NCI-H510A treated with DMSO at 0.1 percent for 48 hours (cell line): ENCODE measurements at places on chromosomes 2 and 18.

DNA sequence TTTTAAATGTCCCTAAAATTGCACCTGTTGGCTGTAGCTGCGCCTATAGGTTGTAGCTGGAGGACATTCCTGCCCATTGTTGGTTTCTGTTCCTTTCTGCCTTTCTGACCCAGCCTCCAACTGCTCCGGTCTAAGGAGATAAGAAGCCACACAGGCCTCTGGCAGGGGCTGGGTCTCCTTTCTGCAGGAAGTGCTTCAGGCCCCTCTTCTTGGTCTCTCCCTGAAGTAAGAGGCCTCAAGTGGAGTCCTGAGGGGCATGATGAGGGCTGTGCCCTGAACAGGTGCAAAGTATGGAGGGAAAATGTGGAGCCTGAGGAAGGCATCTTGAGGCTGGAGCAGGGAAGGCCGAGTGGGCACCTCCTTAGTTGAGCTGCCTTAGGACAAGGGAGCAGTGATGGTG lies 10.4 kb upstream of the SFTPB start:
- no peak for DNase-seq

DNA sequence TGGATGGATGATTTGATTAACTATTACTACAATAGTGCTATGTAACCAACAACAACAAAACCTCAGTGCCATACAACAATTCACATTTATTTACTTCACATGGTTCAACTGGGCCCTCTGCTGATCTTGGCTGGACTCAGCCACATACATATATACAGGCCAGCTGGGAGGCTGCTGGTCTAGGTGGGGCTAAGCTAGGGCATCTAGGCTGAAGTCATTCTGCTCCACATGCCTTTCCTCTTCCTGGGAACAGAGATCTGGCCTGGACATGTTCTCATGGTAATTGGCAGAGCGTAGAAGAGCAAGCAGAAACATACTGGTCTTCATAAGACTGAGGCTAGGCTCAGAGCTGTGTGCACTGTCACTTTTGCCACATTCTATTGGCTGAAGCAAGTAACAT lies 102.8 kb upstream of the RNF152 start:
- DNase-seq: no peak

GRCh38 chr2:144533221-144533620 lies 13.3 kb upstream of the ZEB2 start:
- no peak for DNase-seq

- DNase-seq: no peak
These were observed 27.2 kb upstream of the CDH2 start for GRCh38 chr18:28204154-28204553.

DNA sequence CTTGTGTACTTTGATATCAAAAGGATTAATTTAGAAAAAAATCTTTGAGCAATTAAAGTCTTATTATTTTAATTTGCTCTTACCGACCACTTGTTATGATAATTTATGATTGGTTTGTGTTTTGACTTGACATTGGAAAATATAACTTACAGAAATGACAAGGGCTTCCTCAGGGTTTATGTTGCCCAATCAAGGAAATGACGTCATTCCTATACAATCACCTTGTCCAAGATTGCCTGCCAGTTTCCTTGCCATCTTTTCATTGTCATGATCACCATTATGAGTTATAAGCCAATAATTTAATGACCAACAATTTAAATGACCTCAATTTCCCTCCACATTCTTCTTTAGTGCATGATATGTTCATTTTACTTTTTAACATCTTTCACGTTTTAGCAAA lies 351.8 kb upstream of the TMEFF2 start:
- no peak for DNase-seq

GRCh38 chr2:193935114-193935513 lies 1721.9 kb upstream of the SLC39A10 start:
- no peak for DNase-seq

DNA sequence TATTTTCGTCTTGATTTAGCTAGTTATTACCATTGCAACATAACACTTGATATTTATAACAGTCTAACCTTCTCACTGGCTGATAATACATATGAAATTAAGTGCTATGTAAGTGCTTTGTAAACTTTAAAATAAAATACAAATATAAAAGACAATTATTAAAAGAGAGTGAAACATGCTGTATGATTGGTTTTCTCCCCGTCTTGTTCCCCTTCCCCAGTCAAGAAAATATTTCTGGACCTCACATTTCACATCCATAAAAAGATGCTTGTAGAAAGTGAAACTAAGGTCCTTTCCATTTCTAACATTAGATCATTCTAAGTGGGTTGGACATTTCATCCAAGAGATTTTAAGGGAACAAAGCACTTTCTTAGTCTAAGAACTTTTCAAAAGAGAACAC lies 310.2 kb upstream of the LRATD1 start:
- DNase-seq: no peak

DNA sequence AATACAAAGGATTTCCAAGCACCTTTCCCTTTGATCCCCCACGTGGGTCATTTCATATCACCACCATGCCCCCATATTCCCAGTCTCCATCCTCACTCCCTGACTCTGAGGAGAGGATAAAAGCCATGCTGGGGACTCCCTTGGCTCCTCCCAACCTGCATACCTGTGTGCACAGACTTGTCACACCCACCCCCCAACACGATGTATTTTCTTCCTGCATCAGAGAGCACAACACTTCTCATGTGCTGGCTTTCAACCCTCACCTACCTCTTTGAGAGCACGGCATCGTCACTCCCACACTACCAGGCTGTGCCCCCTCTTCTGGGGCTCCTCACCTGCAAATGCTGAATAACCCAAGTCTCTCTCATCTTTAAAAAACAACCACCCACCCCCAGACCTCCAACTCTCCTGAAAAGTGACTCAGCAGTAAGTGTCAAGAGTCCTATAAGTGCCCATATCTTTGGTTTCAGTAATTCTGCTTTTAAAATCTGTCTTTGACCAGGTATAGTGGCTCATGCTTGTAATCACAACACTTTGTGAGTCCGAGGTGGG lies 53.1 kb downstream of the AP1S3 start:
- no peak for DNase-seq

DNA sequence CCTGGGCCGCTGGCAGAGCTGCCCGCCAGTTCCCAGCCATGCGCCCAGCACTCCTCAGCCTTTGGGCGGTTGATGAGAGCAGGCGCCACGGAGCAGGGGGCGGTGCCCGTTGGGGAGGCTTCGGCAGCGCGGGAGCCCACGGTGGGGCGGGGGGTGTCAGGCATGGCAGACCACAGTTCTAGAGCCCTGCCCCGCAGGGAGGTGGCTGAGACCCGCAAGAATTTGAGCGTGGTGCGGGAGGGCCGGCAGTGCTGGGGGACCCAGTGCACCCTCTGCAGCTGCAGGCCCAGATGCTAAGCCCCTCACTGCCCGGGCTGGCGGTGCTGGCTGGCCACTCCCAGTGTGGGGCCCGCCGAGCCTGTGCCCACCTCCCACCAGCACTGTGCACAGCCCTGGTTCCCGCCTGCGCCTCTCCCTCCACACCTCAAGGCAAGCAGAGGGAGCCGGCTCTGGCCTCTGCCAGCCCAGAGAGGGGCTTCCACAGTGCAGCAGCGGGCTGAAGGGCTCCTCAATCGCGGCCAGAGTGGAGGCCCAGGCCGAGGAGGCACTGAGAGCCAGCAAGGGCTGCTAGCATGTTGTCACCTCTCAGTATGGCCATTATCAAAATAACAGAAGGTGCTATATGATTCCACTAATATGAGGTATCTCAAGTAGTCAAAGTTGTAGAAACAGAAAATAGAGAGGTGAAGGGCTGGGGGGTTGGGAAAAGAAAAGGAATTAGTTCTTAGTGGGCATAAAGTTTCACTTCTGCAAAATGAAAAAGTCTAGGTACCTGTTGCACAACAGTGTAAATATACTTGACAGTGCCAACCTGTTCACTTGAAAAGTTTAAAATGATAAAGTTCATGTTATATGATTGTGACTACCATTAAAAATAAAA lies 72.3 kb downstream of the SH3YL1 start:
- DNase-seq: no peak

- peak; percentile 92 for DNase-seq
These were observed 401.6 kb upstream of the NRP2 start for GRCh38 chr2:205280596-205281236.

DNA sequence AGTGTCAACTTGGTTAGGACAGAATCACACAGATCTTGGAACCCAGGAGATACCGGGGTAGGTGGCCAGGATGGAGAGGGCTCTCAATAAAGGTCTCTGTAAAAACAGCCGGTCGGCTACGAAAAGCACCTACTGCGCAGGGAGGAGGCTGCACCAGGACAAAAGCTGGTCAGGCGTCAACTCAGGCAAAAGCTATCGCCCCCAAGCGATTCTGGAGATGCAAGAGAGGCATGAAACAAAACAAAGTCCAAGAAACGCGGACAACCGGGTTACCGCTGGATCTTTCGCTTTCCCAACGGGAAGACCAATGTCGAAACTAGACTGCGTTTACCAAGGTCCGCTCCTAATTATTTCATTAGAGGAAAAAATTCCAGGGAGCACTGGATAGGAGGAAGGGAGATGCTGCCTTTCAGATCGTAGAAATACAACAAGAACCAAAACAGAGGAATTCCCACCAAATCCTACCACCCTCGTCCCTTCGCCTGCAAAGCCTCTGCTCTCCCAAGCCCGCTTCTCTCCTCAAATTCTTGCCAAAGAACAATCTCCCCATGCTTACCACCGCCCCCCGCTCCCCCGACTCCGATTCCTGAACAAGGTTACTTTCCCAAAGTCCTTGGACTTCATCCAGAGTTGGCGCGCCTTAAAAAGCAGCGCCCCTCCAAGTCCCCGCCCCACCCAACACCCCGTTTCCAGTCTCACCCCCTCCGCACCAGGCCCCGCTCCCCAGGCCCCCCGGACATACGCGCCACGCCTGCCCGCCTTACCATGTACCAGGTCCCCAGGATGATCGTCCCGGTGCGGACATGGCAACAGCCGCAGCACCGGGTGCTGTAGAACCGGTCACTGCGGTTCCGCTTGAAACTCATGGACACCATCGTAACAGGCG lies 539 bp downstream of the LAPTM4A start:
- peak; percentile 26 for DNase-seq

DNA sequence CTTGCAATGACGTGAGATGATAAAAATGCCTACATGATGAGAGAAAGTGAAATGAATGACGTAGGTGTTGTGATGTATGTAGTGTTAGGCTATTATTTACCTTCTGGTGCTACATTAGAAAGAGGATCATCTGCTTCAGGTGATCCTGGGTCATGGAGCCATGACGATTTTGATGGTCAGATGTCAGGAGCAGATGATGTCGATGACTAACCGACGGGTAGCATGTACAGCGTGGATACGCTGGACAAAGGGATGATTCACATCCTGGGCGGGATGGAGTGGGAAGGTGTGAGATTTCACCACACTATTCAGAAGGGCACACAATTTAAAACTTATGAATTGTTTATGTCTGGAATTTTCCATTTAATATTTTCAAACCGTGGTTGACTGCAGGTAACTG lies 43.5 kb upstream of the ACVR1C start:
- DNase-seq: no peak

GRCh38 chr18:36189486-36189885 lies 2.2 kb downstream of the MOCOS start:
- no peak for DNase-seq

- no peak for DNase-seq
These were observed 67.5 kb downstream of the NYAP2 start for GRCh38 chr2:225466891-225467604.

- no peak for DNase-seq
These were observed 7.1 kb downstream of the ACVR1 start for GRCh38 chr2:157868993-157869392.

- no peak for DNase-seq
These were observed 349.9 kb downstream of the THSD7B start for GRCh38 chr2:137115081-137115794.

DNA sequence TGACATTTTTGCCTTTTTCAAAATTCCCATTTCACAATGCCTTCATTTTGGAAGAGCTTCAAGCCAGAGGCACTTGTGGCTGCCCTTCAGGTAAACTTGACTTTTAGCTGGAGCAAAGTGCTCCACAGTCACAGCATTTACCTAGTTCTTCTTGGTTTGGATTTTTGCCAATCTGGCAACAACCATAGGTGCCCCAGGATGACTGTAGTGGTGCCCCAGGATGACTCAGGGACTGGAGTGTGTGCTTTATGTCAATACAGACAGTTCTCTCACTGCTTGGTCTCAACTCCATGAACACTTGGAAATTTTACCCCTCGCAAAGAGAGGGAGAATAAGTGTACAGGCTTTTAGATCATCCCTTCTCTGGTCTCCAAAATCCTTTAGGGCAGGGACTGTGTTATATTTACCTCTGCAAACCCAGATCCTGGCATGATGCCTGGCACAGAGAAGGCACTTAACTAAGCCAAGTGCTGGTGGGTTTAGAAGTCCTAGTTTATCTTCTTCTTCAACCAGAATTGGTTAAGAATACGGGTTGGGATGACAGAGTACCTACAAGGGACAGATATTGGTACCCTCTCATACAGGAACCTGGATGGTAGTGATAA lies 15.3 kb upstream of the PTPN4 start:
- peak; percentile 84 for DNase-seq

- DNase-seq: no peak
These were observed 3.2 kb upstream of the SERPINE2 start for GRCh38 chr2:224042191-224042696.

- no peak for DNase-seq
These were observed 132.0 kb upstream of the HDAC4 start for GRCh38 chr2:239532859-239533258.

DNA sequence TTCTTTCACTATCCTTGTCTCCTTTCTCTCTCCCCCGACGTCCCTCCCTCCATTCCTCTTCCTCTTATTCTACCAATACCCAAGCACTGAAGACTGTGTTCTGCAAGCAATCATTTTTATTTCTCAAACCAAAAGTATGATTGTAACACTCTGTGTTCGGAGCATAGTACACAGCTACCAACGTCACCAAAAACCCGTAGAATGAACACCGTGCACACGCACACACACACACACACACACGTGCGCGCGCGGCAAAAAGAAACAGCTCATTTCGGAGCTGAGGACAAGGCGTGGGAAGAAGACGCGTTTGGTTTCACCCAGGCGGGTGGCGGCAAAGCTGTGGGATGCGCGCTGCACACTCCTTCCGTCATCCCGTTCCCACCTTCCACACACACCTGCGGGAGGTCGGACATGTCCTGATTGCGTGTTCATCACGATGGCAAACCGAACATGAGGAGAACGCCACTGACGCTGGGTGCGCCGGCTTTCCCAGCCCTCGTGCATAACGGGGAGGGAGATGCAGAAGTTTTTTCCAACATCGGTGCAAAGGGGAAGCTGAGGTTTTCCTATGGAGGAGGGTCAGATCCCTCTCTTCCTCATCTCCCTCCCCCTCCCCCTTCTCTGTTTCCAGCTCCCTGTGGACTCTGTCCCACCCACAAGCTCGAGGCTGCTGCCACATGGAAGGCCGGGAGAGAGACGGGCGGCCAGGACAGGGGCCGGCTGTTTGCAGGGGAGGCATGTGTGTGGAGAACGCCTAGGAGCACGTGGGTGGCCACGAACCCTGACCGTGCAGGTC lies 20.4 kb downstream of the MBP start:
- DNase-seq: no peak

DNA sequence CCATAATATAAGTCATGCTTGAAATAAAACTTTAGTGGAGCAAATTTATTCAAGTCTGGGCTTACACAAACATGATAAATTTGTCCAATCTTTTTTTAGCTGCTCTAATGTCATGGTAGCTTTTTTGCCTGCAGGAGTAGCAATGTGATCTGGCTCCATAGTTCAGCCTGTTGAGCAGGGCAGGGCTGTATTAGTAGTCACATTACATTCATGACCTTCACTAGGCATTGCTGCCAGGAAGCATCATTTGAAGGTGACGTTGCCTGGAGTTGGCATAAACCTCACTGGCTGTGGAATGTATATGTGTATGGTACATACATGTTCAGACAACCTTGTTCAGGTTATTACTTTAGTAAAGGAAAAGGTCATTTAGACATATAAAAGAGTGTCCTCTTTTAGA lies 76.6 kb downstream of the CCDC85A start:
- DNase-seq: no peak
